ENCODE measurements at places on chromosomes 7 and 10.

DNA sequence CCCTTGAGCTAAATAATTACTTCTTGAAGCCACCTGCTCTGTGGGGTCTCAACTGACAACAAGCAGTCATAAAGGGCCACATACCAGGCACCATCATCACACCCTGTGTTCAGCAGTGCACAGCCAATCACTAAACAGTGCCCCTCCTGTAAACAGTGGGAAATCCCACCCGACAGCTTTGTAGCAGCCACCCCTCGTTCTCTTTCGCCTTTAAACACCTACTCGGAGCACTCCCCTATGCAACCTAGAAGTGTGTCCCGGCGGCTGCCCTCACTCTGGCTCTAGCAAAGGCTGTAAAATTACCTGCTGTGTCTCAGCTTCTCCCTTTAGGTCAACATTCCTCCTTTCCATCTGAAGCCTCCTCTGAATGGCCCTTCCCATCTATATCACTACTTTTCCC lies 111.9 kb downstream of the TCERG1L start:
- DNase-seq = no peak

DNA sequence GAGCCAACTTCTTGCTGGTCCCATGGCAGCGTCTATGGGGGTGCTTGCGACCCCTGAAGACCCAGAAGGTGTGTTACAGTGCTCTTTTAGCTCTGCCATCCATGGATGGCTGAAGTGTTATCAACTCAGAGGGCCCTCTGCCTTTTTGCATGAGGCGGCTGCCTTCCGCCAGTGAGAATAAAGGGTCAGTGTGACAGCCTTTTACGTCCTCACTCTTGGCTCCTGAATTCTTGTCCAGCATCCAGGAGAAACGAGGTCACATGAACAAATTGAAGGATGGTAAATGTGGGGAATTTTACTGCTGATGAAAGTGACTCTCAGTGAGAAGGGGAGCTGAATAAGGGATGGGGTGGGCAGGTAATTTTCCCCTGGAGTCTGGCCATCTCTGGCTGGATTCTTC lies 24.1 kb downstream of the SSMEM1 start:
- DNase-seq = no peak

- DNase-seq = no peak
Measured at GRCh38 chr7:105353752-105354328, 34.9 kb downstream of the SRPK2 start.

DNA sequence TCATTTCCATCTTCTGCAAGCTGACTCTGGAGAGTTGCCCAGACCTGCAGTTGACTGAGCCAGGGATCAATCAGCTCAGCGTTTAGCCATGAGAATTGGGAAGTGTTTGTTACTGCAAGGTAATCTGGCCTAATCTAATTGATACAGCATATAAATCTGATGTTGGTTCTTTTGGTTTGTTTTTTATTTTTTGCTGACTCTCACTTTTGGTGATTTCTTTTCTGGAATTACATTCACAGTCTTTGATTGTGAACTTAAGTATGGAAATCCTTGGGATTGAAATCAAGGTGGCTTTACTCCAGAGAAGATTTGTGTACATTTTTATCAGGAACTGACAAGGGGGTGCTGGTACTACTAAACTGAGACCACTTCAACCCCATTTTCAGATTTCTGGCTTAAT lies 1.7 kb upstream of the GIMAP6 start:
- DNase-seq = no peak

DNA sequence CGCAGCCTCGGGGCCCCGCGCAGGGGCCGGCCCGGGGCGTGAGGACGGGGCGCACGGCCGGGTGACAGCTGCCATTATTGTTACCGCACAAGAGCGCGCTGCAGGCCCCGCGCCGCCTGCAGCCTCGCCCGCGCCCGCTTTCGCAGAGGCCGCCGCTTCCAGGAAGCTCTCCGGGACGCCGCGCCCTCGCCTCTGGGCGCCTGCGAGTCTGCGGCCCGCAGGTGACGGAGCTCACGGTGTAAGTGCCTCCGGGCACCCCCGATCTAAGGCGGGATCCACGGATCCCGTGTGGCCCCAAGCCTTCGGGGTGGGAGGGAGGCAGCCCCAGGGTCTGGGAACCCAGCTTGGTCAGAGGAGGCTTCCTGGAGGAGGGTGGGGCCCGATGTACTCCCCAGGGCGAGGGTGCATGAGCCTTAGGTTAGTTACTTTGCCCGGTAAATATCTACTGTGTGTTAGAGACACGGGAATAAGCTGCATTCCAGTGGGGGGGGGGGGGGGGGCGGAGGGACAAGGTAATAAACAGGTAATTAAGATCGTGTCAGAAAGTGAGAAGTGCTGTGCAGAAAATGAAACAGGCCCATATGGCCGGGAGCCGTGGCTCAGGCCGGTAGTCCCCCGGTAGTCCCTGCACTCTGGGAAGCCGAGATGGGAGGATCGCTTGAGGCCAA lies 638 bp downstream of the IQCE start:
- DNase-seq = no peak

DNA sequence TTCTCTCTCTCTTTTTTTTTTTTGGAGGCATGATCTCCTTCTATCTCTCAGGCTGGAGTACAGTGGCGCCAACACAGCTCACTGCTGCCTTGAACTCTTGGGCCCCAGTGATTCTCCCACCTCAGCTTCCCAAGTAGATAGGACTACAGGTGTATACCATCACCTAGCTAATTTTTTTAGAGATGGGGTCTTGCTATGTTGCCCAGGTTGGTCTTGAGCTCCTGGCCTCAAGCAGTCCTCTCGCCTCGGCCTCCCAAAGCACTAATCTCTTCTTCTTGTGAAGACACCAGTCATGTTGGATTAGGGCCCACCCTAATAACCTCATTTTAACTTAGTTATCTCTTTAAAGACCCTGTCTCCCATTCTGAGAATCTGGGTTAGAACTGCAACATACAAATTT lies 45.6 kb downstream of the LRMDA start:
- no peak for DNase-seq

GRCh38 chr10:100803492-100803891 lies 58.1 kb downstream of the PAX2 start:
- DNase-seq = no peak

- DNase-seq = no peak
Measured at GRCh38 chr10:129470103-129470851, 3.2 kb downstream of the MGMT start.

GRCh38 chr10:103790580-103790979 lies 64.8 kb downstream of the SH3PXD2A start:
- no peak for DNase-seq

DNA sequence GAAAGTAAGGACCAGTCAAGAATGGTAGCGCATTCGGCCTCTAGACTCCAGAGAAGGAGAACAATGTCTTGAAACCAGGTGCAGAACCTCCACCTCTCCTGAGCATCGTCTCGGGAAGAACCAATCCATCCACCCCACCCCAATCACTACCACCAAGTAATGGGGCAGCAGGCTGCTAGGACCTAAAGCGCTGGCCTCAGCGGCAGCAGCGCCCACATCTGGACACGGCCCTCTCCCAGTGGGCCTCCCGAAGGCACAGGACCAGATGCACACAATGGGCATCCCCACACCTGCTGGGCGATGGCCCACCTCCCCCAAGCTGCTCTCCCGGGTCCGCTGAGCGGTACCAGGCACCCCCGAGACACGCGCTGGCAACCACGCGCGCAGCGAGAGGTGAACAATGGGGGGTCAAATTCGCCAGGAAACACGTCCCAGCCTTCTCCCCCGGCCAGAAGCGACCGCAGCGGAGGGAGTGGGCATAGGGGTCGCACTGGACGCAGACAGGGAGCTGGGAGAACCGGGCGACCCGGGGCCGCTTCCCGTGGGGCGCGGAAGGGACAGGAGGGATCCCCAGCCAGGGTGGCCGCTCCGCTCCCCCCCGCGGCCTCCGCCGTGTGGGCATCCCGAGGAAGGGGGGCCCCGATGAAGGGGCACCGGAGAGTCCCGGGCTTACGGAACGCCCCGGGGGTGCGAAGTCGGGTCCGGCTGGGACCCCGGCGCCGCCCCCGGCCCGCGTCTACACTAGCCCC lies 506 bp downstream of the CTTNBP2 start:
- DNase-seq = no peak

DNA sequence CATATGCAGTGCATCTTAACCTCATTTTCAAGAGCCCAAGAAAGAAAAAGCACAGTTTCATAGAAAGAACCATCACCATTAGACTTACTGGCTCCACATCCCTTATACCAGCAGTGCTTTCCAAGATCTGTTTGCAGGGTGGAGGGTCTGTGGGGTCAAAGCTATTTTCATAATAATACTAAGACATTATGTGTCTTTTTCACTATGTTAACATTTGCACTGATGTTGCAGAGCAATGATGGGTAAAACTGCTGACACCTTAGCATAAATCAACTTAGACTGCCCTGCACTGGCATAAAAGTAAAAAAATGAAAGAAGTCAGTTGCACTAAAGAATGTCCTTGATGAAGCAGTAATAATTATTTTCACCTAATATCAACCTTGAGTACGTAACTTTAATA lies 166.2 kb downstream of the SKAP2 start:
- no peak for DNase-seq

- no peak for DNase-seq
Measured at GRCh38 chr10:91088300-91089140, 131.9 kb upstream of the PCGF5 start.

- no peak for DNase-seq
Measured at GRCh38 chr7:88102675-88103074, 117.2 kb downstream of the SRI start.

- no peak for DNase-seq
Measured at GRCh38 chr10:49448924-49449323, 53.0 kb upstream of the DRGX start.

DNA sequence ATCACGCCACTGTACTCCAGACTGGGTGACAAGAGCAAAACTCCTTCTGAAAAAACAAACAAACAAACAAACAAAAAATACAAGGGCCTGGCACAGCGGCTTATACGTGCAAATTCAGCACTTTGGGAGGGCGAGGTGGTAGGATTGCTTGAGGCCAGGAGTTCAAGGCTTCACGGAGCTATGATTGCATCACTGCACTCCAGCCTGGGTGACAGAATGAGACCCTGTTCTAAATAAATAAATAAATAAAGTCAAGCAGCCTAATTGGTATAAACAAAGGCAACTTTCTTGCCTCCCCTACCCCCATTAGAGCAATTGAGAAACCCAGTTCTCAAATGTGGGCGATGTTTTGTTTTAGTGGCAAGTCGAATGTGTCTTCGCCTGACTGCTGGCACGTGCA lies 26.3 kb upstream of the KPNA7 start:
- DNase-seq = no peak

- DNase-seq = no peak
Measured at GRCh38 chr10:69513617-69514016, 59.6 kb downstream of the NEUROG3 start.

GRCh38 chr7:20508109-20508508 lies 107.4 kb upstream of the ABCB5 start:
- DNase-seq = no peak

DNA sequence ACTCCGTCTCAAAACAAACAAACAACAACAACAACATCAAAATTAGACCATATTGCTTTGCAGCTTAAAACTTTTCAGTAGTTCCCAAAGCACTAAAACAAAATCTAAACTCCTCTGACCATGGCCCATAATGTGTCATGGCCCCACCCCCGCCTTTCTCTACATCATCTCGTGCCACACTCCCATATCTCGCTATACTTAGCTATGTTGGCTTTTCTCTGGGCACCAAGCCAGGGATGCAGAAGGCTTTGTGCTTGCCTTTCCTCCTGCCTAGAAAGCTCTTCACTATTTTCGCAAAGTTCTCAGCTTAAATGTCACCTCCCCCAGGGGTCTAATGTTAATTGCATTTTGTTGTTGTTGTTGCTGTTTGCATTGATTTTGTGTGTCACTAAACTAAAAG lies 15.1 kb upstream of the SLC16A12 start:
- no peak for DNase-seq

DNA sequence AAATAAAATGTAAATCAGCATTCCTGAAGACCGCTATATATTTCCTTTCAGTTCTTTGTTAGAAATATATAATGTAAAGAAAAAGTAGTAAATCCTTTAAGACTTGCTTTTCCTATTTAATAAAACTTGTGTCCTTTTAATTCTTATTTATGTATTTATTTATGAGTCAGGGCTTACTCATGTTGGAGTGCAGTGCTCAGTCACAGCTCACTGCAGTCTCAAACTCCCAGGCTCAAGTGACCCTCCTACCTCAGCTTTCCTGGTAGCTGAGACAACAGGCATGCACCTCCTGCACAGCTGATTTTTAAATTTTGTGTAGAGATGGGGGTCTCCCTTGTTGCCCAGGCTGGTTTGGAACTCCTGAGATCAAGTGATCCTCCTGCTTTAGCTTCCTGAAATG lies 724.5 kb downstream of the ANKRD7 start:
- DNase-seq = no peak

DNA sequence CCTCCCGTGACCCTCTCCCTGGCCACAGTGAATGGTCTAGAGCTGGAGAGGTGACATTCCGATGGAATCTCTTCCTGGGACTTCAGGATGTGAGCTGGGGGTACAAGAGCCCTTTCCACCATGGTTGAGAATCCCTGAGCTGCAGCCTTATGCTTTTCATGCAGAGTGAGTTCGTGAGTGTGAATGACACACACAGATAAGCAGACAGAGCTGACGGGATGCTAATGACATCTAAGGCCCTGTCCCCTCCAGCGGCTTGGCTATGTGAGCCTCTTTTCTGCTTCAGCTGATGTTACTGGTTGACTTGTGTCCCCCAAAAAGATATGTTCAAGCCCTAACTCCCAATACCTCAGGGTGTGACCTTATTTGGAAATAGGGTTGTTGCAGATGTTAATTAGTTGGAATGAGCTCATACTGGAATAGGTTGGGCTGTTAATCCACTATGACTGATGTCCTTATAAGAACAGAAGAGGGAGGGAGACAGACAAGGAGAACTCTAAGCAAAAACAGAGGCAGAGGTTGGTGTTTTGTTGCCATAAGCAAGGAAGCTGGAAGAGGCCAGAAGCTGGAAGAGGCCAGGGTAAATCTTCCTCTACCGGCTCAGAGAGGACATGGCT lies 111.1 kb upstream of the AFAP1L2 start:
- DNase-seq = no peak

- DNase-seq = no peak
Measured at GRCh38 chr7:55515569-55516279, 56.6 kb downstream of the VOPP1 start.

- no peak for DNase-seq
Measured at GRCh38 chr10:124157271-124157681, 63.9 kb upstream of the CHST15 start.

GRCh38 chr7:157007470-157008066 lies 2.9 kb downstream of the MNX1 start:
- no peak for DNase-seq

Data from stimulated activated CD8-positive, alpha-beta memory T cell treated with anti-CD3 and anti-CD28 coated beads, Interleukin-7, amount 100 ng/mL, for 1 hour (primary cell).